ENCODE measurements at places on chromosomes 2 and 18.

DNA sequence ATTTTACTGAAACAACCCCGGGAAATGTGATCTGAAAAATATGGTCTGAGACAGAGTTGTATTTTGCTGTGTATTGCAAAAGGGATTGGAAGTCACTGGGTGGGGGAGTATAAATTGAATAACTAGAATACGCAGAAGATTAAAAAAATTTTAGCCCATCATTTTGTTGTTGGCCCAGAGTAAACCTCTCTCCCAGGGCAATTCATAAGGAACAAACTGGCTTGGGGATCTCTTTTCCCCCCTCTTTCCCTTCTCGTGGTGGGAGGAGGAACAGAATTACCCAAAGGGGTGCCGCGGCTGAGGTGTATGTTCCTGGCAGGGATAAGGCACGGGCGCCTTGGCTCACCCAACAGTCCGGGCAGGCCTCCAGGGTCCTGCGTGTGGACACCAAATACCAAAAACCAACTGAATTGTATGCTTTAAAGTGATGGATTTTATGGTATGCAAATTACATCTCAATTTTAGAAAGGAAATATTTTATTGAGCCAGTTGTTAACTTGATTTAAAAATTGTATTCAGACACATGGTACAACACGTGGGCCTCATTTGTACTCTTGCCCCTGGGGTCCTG lies 121.2 kb upstream of the SPRED2 start:
- no peak for DNase-seq

GRCh38 chr18:39434223-39434920 lies 1868.8 kb upstream of the CELF4 start:
- DNase-seq = no peak

- DNase-seq = no peak
Measured at GRCh38 chr2:119137502-119137901, 21.0 kb downstream of the C1QL2 start.

DNA sequence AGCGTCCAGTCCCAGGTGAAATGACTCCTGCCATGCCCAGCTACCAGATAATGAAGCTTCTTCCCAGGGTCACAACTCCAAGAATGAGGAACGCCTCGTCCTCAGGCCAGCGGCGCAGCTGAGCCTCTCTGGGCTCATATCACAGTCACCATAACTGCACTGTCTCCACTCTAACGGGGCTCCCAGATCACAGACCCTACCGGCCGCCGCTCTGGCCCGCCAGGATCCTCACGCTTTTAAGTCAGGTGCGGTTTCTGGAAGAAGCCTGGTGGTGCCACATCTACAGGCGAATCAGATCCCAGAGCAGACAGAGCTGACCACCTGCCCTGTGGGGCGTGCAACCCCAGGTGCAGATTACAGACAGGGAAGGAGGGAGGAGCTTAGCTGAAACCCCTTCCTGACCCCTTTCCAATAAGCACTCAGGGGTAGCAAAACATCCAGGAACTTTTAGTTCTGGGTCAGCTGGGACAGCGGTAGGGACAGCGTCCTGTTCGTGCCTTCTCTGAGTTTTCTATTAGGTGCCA lies 3.7 kb upstream of the ACKR3 start:
- no peak for DNase-seq

- DNase-seq = no peak
Measured at GRCh38 chr2:45681675-45682074, 30.2 kb downstream of the PRKCE start.
